ENCODE measurements at places on chromosomes 7 and 10. TPM values are rescaled to one million over a fixed set of nuclear protein-coding genes. Genes with fewer than 3 reads are reported as not detected.

- no peak overlapping the region for H3K4me3 ChIP-seq
- no peak overlapping the region for H3K27ac ChIP-seq
Observed at GRCh38 chr10:110529596-110530011, 31.9 kb downstream of the DUSP5 start.

GRCh38 chr7:44307301-44307900, 18.0 kb downstream of the CAMK2B start:
- no peaks in the 10 kb centered on the region for H3K36me3 ChIP-seq
- H3K4me1 ChIP-seq, result no peaks in the 10 kb centered on the region
- H3K4me3 ChIP-seq, result no peak overlapping the region
- H3K27me3 ChIP-seq, result no peaks in the 10 kb centered on the region

DNA sequence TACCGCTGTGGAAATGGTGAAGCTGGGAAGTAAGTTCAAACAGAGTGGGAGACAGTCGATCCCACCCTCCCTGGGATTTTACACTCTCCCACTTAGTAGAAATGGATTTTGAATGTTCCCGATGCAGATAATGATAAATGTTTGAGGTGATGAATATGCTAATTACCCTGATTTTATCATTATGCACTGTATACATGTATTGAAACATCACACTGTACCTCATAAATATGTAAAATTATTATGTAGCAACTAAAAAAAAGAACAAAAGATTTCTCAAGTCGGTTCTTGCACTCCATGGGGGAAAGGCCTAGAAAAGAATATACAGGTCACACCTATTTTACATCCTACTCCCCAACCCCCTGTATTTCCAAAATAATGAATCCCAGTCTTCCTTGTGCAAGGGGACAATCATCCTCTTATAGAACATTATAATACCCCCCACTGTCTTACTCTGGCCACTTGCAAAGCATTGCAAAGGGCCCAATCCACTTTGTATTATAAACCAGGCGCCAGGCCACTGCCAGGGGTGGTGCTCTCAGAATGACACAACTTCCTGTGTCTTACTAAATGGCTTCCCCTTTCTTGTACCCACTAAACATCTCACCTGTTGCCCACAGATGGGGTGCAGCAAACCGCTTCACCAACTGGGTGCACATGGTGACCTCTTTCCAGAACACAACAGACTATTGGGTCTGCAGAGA, 20.6 kb upstream of the OR2AE1 start:
- H3K27ac ChIP-seq, result no peak overlapping the region
- no peak overlapping the region for H3K4me3 ChIP-seq
- no peak for DNase-seq
- peaks cover 13% of the 10 kb centered on the region for H3K36me3 ChIP-seq
- H3K27me3 ChIP-seq, result no peaks in the 10 kb centered on the region
- no peaks in the 10 kb centered on the region for H3K4me1 ChIP-seq

DNA sequence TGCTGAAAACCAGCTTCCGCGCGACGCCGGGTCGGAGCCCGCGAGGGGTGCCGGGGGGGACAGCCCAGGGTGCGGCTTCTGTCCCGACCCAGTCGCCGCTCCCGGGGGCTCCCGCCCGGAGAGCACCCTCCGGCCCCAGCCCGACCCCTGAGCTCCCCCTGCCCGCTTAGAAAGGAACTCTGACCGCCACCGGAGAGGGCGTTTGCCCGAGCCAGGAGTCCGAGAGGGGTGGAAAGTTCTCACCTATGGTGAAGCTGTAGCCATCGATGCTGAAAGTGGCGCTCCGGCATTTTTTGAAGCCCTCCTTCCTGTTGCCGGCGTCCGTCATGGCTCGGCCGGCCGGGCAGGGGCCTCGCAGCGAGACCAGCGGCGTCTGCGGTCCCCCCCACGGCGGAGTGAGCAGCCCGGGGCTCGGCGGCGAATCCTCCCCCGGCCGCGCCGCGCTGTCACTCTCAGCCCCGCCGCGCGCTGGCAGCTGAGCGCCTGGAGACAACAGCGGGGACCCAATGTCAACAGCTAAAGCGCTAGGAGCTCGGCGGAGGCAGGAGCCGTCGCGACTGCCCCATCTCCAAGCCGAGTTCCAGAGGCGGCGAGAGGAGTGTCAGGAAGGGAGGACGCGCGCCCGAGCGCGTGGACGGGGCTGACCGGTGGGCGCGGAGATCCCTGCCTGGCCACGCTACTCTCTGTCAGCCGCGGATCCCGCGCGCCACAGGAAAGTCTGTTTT, 191.6 kb downstream of the LSM5 start:
- H3K27me3 ChIP-seq, result peaks cover 7% of the 10 kb centered on the region
- peak overlapping the region; percentile 55 for H3K4me3 ChIP-seq
- peak overlapping the region; percentile 24 for H3K27ac ChIP-seq
- H3K4me1 ChIP-seq, result no peaks in the 10 kb centered on the region
- H3K36me3 ChIP-seq, result no peaks in the 10 kb centered on the region

DNA sequence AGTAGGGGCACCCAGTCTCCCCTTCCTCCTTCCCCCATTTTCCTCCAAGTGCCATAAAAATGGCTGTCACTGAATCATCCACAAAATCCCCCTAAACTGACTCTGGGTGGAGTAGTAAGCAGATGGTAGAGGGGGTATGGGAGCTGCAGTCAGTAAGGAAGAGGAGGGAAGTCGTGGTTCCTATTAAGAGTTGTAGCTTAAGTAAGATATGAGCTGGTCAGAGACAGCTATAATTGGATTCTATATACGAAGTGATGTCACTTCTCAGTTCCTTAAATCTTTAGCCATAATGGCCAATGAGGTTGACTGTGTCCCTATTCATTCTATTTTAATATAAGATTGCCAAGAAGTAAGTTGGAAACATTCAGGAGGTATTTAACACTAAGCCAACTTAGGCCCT, 131.7 kb downstream of the SLC16A9 start:
- H3K27me3 ChIP-seq, result no peaks in the 10 kb centered on the region
- H3K27ac ChIP-seq, result no peak overlapping the region

GRCh38 chr7:2023877-2024566, 208.7 kb downstream of the MAD1L1 start:
- no peak overlapping the region for H3K27ac ChIP-seq
- H3K4me1 ChIP-seq, result no peaks in the 10 kb centered on the region
- peak; percentile 32 for DNase-seq
- no peaks in the 10 kb centered on the region for H3K36me3 ChIP-seq
- H3K27me3 ChIP-seq, result no peaks in the 10 kb centered on the region

DNA sequence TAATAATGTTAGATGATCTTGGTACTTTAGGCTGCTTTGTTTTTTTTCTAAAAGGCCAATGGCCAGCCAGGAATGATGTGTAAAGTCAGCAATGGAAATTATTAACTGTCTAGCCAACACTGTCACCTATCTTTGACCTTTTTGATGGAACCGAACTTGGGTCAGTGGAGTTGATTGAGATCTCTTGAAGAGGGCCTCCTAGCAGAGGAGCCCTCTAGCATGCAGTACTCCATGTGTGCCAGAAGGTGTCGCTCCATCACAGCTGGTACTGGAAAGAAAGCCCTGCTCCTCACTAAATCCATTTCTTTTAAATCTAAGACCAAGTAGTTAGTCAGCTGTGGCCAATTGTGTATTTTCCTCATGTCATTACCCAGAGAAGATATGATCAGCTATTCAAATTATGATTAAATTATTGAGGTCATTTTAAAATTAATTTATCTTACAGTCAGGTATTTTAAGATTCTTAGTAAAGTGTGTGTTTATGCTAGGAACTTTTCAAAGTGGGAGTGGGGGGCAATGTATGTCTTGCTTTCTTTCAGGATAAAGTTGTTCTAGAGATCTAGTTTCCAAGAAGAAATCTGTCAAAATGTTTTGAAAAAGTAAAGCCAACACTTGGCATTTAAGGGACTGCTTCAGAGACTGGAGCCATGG, 33.1 kb upstream of the CROT start:
- no peak overlapping the region for H3K27ac ChIP-seq
- no peak overlapping the region for H3K4me3 ChIP-seq
- H3K4me1 ChIP-seq, result no peaks in the 10 kb centered on the region
- no peaks in the 10 kb centered on the region for H3K36me3 ChIP-seq

DNA sequence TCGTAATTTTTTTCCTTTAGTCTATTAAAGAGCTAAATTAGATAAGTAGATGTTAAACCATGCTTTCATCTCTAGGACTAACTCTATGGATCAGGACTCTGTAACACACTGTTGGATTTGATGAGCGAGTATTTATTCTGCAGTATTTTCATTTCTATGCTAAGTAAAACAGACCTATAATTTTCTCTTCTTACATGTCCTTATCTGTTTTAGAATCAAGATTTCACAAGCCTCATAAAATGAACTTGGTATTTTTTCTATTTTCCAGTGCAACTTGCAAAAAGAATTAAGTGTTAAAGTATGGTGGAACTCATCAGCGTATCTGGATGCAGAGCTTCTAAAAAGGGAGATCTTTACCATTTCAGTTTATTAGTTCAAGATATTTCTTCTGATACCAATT, 2.4 kb downstream of the CACUL1 start:
- peaks cover 10% of the 10 kb centered on the region for H3K4me1 ChIP-seq
- H3K4me3 ChIP-seq, result peak overlapping the region; percentile 7
- H3K27me3 ChIP-seq, result no peaks in the 10 kb centered on the region
- DNase-seq, result no peak

- DNase-seq, result no peak
- no peak overlapping the region for H3K27ac ChIP-seq
- no peaks in the 10 kb centered on the region for H3K36me3 ChIP-seq
- H3K4me1 ChIP-seq, result no peaks in the 10 kb centered on the region
Observed at GRCh38 chr7:32214913-32215312, 144.7 kb upstream of the PDE1C start.

GRCh38 chr10:34801097-34801733, 13.9 kb downstream of the PARD3 start:
- no peaks in the 10 kb centered on the region for H3K36me3 ChIP-seq
- DNase-seq, result peak; percentile 36
- H3K27ac ChIP-seq, result no peak overlapping the region
- no peaks in the 10 kb centered on the region for H3K4me1 ChIP-seq
- H3K4me3 ChIP-seq, result no peak overlapping the region

DNA sequence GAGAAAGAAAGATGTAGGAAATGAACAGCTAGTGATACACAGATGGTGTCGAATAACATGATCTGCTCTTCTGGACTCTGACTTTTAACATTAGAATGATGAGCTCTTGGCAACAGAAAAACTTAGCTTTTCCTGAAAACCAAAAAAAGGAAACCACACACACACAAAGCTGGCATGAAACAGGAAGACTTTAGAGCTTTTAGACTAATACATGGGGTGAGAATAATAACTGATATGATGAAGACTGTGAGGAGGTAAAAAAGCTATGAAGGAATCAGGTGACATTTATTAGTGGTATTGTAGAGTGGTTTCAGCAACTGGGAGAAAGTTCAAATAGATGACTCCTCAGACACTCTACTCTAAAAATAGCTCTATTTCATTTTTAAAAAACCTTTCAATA, 491.9 kb downstream of the PARD3 start:
- no peaks in the 10 kb centered on the region for H3K4me1 ChIP-seq
- H3K4me3 ChIP-seq, result no peak overlapping the region
- no peaks in the 10 kb centered on the region for H3K27me3 ChIP-seq
- peaks cover 6% of the 10 kb centered on the region for H3K36me3 ChIP-seq

DNA sequence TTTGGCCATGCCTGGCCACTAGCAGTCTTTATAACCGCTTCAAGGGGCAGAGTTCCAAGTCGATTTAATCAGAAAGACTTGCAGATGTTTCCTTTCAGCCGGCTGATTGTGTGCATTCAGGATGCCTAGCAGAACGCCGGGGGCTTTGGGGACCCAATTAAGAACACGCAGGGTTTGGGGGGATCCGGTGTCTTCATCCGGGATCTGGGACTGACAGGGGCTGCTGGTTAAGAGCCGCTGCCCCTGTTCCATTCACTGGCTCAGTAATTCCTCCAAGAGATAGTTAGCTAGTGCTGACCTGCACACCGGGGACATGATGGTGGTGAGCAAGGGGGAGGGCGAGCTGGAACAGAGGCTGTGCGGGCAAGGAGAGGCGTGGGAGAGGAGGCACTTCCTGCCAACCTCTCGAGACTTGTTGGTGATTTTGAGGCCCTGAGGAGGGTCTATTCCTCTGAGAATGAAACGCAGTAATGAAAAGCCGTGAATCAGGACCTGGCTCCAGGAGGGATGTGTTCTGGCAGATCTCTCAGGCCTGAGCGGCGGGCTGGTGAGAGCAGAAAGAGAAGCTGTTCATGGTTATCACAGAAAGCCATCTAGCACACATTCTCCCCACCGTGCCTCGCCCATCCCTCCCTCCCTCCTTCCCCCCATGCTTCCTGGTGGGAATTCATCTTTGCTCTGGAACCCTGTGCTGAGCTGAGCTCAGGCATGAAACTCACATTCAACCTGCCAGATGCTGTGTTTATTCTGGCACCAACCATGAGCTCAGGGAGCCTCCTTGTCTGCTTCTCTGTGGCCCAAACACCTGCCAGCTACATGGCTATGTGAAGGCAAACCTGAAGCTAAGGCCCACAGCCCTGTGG, 152.0 kb downstream of the CCDC3 start:
- H3K4me3 ChIP-seq, result no peak overlapping the region
- H3K27me3 ChIP-seq, result no peaks in the 10 kb centered on the region
- H3K4me1 ChIP-seq, result peaks cover 3% of the 10 kb centered on the region
- H3K27ac ChIP-seq, result no peak overlapping the region
- no peaks in the 10 kb centered on the region for H3K36me3 ChIP-seq
- DNase-seq, result no peak

GRCh38 chr10:102775935-102776669, 32.4 kb downstream of the WBP1L start:
- H3K36me3 ChIP-seq, result no peaks in the 10 kb centered on the region
- H3K27ac ChIP-seq, result peak overlapping the region; percentile 98
- H3K4me1 ChIP-seq, result peaks cover 51% of the 10 kb centered on the region
- peak; percentile 94 for DNase-seq
- no peaks in the 10 kb centered on the region for H3K27me3 ChIP-seq

DNA sequence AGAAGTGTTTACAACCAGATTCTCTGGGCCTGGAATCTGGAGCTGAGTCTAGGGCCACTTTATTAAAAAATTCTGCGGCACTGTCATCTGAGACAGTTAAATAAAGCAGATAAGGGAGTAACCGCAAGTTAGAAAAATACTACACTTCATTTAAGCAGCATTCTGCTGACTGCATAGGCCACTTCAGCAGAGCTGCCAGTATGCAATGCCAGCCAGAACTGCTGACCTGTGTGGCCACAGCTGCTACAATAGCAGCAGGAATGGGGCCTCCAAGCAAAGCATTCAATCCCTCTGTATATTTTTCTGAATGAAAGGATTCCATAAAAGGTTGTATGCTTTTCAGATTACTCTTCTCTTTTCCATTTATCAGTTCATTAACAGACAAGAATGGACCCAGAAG, 136.0 kb downstream of the COL28A1 start:
- DNase-seq, result peak; percentile 25
- no peaks in the 10 kb centered on the region for H3K27me3 ChIP-seq
- no peaks in the 10 kb centered on the region for H3K4me1 ChIP-seq
- no peaks in the 10 kb centered on the region for H3K36me3 ChIP-seq

- H3K27me3 ChIP-seq, result no peaks in the 10 kb centered on the region
- no peak overlapping the region for H3K27ac ChIP-seq
- no peaks in the 10 kb centered on the region for H3K4me1 ChIP-seq
- no peak for DNase-seq
Observed at GRCh38 chr7:78736548-78736947, 716.9 kb downstream of the MAGI2 start.

The IQUB gene
- 6.9 TPM for total RNA-seq

The C10orf67 gene
- total RNA-seq, result 1.6 TPM

The COBL gene
- 42.7 TPM for total RNA-seq

The CPA4 gene
- total RNA-seq, result 1.1 TPM

The TCERG1L gene
- not detected for total RNA-seq

The GAD2 gene
- total RNA-seq, result not detected

The ENKUR gene
- 0.41 TPM for total RNA-seq

The GRM3 gene
- not detected for total RNA-seq

The LRRD1 gene
- 0.25 TPM for total RNA-seq

The PDE6C gene
- not detected for total RNA-seq

The FFAR4 gene
- total RNA-seq, result 1.0 TPM

The ENO4 gene
- total RNA-seq, result 1.2 TPM
